Endodermal cell (in vitro differentiated cells): ENCODE measurements at places on chromosomes 11 and 22. TPM values are rescaled to one million over a fixed set of nuclear protein-coding genes. Genes with fewer than 3 reads are reported as not detected.
A peak's percentile ranks its signal among the peaks of the same experiment; 100 is the strongest.

The SUSD2 gene
- 0.29 to 0.40 TPM (median 0.38 TPM) in 3 replicates for total RNA-seq

The MPEG1 gene
- total RNA-seq = not detected in 2 replicates

The DGCR6 gene
- 4.0 to 6.2 TPM (median 4.3 TPM) in 3 replicates for total RNA-seq

The GSTT2 gene
- total RNA-seq = 1.2 to 3.7 TPM (median 2.2 TPM) in 3 replicates

The TSSK2 gene
- total RNA-seq = not detected in 3 replicates

The TTC12 gene
- 16.2 to 26.7 TPM (median 21.2 TPM) in 3 replicates for total RNA-seq

The ADM gene
- total RNA-seq = 20.6 and 22.9 TPM in 2 replicates

The POU2AF3 gene
- total RNA-seq = 1.1 to 2.2 TPM (median 1.8 TPM) in 3 replicates

The APOL4 gene
- total RNA-seq = not detected in 3 replicates

GRCh38 chr11:111937844-111938243, 701 bp downstream of the DIXDC1 start:
- no peak for DNase-seq

- no peak for DNase-seq
These were observed 43.8 kb upstream of the IGLL5 start for GRCh38 chr22:22843848-22844247.

- DNase-seq = no peak
These were observed 492.6 kb downstream of the CNTN5 start for GRCh38 chr11:99513368-99513767.

GRCh38 chr22:50726643-50727340, 11.2 kb upstream of the ACR start:
- peak; percentile 73 for DNase-seq

DNA sequence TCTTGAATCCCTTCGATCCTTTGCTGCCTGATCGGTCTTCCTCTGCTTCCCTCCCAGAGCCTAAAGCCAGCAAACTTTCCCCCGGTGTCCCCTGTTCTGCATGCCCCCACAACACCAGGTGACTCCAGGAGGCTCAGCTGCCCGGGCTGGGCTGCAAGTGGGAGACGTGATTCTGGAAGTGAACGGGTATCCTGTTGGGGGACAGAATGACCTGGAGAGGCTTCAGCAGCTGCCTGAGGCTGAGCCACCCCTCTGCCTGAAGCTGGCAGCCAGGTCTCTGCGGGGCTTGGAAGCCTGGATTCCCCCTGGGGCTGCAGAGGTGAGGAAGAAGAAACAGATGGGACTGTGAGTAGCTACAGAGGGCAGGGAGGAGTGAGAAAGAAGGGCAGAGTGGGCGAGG, 3.6 kb downstream of the NHERF4 start:
- DNase-seq = no peak

GRCh38 chr11:115349335-115350017, 154.7 kb downstream of the CADM1 start:
- DNase-seq = no peak

DNA sequence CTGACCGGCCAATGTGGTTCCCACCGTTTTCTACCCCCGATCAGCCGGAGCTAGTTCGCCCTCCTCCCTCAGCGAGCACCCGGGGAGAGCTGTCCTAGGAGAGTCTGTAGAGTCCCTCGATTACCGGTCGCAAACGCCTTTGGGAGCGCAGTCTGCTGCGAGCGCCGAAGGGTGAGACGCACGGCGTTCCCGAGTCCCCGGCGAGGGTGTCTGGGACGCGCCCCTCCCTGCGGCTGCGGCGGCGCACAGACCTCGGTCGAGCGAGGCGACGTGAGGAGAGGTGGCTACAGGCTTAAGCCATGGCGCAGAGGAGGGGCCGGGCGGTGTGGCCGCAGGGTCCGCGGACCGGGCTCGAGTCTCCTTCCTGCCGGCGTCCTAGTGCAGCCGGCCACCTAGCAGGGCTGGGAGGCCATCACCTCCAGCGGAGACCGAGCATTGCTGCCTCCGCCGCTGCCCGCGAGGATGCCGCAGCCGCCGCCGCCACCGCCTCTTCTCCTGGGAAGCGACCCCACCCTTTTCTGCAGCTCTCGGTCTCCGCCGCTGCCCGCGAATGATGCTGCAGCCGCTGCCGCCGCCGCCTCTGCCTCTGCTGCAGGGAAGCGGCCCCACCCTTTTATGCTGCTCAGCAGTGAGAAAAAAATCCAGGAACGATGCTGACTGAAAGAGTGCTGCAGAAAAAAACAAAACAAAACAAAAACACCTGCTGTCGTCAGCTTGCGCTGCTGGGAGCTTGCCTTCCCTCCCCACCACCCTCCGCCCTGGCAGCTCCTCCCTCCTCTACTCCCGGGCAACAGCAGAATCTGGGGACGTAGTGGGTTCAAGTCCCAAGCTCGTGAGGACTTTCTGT, at the start of gene MAP6:
TSS of gene MAP6 (minus strand) at position 588 of the 847 bp plus-strand sequence. CDS start 669 bp downstream, outside the sequence.
- peak; percentile 82 for DNase-seq

- no peak for DNase-seq
These were observed 11.9 kb downstream of the TMEM41B start for GRCh38 chr11:9302448-9302847.

GRCh38 chr11:34209809-34210208, 104.4 kb downstream of the NAT10 start:
- DNase-seq = peak; percentile 70
